AG04450 (cell line): ENCODE measurements at places on chromosomes 5 and 9.

DNA sequence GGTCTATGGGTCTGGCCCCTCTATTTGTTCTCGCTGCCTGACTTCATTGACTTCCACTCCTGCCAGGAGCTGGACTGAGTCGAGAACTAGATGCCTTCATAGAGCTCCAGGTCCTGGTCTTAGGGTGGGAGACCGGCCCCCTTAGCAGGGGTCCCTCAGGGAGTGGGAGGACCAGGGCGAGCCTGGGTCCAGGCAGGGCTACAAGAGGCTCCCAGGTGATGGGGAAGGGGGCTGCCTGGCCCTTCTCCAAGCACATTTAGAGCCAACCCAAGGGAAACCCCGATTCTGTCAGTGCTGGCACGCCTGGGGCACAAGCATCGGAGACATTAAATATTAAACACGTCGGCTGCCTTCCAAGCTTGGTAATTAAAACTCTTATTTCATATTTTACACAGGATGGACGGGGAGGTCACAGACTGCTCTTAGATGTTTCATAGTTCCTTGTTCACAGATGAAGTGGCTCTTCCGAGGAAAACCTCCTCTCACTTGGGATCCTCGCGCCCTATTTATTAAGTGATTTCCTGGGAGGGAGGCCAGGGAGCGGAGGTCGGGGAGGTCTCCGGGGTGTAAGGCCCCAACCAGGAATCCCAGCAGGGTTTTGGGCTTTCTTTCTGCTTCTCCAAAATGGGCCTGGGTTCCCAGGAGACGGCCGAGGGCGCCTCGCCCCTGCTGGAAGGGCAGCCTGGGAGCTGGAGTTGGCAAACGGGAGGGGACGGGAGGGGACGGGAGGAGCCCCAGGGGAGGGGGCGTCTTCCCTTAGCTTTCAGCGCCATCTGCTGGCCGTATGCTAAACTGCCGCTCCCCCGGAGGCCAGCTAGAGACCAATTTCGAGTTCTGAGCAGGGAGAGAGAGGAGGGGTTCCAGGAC is 23.4 kb upstream of the ZBTB43 start:
- peak; percentile 39 for DNase-seq

GRCh38 chr9:131273856-131274673 is 2.2 kb downstream of the FAM78A start:
- DNase-seq: no peak

- no peak for DNase-seq
Measured at GRCh38 chr9:125972012-125972729, 225.0 kb downstream of the PBX3 start.

DNA sequence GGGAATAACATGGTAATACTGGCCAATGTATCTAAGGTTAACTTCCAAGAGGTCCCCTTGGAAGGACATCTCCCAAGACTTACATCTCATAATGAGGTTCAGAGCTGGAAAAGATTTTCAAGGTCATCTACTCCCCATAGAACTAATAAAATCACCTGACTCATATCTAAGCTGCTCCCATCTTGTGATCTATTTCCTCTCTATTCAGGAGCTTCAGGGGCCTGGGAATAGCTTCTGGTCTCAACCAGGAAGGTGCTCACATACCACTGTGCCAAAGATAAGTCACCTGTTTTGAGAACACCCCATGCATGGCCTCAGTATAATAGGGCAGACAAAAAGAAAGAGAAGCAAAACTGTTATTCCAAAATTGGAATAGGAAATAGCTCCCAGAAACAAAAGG is 74.2 kb downstream of the OXCT1 start:
- DNase-seq: no peak

GRCh38 chr9:77176106-77176505 is 1.2 kb upstream of the VPS13A start:
- no peak for DNase-seq

DNA sequence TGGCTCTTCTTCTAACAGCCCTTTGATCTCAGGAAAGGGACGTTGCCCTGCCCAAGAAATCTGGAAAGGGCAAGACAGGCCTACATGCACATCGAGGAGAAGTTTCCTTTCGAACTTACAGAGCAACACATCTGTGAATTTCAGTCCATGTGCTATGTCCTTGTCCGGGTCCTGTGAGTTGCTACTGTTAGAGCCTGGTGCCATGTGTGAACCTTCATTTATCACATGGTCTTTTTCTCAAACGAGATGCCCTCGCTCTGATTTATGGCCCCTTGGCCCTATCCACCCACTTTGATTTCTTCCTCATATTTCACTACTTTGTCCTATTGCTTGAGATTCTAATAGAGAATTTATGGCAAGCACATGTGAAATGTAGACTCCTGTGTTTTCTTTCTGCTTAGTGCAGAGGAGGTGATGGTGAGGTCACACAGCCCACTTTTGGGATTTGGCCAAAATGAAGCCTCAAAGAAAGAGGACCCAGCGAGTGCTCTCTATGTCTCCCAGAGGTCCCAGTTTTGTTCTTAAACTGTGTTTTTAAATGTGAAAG is 153.1 kb downstream of the SNCAIP start:
- no peak for DNase-seq

DNA sequence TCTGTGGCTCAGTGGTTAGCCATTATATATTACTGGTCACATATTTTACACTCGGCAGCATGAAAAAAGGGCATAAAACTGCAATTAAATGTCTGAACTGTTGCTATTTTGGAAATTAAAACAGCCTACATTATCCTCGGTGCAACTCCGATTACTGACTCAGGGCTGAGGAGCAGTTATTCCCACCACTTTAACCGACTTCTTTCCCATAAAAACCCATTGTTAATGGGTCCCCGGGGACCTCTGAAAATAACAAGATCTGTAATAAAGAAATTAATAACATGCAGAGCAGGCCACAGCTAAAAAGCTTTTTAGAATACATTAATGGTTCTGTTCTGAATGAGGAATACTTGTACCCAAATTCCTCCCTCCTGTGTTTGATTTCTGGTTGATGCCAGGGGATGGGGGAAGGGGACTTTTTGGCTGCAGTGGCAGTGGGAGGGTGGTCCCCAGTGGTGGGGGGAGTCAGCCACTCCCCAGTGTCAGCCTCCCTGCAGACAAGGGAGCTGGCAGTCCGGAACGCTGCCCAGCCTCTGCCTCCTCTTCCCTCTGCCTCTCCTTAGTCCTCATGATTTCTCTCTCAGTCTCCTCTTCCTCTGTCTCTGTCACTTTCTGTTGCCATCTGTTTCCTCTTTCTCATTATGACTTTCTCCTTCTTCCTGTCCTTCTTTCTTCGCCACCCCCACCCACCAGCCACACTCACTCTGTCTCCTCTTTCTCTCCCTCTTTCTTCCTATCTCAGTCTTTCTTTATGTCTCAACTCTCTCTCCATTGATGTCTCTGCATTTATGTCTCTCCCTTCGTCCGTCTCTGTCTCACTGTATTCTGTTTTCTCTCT is 59.0 kb upstream of the ZBTB43 start:
- DNase-seq: no peak

GRCh38 chr5:19322716-19323485 is 665.1 kb downstream of the CDH18 start:
- no peak for DNase-seq

DNA sequence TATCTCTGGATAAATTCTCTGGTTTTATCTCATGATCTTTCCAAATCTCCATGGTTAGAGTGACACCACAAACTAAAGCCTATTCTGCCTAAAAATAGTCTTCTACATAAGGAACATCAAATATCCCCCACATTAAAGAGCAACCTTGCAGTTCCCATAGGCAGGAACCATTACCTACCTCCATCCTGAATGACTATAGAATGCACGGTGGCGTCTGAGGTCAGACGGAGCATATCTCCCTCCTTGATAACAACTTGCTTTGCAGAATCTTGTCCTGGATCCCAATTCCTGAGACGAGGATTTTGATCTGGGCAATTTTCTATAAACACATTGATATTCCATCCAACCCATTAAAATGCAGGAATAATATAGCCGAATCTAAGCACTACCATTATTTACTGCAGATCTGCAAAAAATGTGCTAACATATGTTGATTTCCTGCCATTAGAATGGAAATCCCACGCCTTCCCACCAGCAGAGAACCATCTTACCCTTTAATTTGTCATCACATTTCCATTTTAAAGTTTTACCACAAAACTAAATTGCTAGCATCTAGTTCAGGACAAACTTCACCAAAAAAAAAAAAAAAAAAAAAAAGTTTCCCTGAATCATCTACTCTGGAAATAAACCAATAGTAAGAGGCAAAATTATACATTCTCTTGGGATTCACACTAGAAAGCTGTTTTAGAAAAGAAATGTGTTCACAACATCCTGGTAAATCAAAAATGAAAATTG is 22.1 kb downstream of the CEMIP2 start:
- no peak for DNase-seq

DNA sequence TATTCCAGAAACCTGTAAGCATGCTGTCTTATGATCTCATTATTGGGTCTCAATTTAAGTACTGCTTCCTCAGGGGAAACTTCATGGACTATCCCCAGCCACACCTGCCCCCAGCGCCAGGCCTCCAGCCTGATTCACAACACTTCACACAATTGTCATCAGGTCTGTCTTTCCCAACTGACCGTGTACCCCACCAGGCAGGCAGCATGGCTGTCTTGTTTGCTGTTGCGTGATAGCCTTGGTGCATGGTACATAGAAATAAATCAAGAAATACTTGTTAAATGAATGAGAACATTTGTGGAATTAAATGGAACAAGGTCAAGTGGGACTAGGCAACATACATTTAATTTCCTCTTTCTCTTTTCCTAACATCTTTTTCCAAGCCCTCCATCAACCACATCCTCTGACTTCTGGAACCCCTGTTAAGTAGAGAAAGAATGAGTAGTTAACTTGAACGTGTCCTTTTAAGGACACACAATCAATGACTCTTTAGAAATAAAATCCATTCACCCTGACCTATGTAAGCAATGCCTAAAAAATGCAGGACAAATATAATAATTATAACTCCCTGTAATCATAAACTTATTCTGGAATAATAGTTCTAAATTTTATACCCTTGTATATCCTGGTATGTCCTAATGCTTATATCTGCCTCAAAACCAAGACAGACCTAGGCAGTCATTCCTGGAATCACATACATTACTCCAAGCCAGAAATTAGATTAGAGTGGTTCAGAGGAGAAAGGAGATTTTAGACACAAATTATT is 17.2 kb upstream of the THG1L start:
- no peak for DNase-seq

GRCh38 chr9:78612091-78612490 is 315.2 kb downstream of the PSAT1 start:
- DNase-seq: no peak

- DNase-seq: no peak
Measured at GRCh38 chr9:110782701-110783100, 114.1 kb downstream of the MUSK start.

GRCh38 chr5:3380689-3381088 is 214.9 kb upstream of the IRX1 start:
- no peak for DNase-seq

DNA sequence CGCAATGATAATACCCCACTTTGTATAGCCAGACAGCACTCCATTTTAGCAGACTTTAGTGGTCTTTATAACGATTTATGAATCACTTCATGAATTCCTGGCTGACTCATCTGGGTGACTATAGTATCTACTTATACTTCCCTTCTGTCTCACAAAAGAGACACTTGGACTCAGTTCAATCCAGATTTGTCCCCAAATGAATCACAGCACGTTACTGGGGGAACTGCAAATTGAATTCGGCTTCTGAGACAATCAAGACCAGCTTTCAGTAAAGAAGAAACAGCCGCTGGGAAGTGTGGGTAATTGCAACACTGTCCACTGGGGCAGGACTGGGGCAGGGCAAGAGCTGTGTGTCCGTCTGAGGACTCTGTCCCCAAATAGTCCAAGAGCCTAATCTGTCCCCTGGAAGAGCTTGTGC is 337.3 kb upstream of the RFX3 start:
- DNase-seq: no peak

DNA sequence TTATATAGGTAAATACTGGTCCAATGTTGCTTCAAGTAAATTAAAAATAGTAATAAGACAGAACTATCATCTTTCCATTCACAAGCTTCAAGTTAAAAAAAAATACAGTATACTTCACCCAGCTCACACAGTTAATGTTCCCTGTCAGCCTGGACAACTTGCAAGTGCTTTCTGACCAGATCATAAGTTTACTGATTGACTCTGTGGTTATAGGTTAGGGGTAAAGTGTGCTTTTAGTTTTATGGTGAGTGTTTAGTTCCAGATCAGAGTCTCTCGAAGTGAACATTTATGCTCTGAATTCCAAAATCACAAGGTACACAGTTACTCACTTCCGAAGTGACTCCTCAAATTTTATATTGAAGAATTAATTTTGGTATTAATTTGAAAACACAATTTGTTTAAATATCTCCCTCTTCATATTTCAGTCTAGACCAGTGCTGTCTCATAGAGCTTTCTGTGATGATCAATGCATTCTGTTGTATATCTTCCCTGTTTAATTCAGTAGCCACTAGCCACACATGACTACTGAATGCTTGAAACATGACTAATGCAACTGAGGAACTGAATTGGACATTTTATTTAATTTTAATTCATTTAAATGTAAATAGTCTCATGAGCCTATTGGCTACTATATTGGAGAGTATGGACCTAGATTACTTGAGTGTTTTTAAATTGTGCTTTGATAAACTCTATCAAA is 90.7 kb downstream of the MEF2C start:
- no peak for DNase-seq

DNA sequence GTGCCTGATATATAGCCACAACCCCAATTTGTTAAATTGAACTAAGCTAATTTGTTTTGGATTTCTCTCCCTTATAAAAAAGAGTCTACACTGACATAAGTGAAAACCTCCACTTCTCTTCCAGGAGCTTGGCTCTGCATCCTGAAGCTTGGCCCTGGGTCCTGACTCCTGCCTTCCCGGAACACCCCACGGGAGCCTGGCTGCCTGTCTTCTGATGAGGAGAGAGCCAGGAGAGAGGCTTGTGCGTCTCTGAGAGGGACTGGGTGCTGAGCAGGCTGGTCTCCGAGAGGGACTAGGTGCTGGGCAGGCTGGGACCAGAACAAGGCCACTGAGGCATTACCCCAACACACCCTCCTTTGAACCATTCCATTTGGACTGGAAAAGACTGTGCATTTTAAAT is 6.5 kb upstream of the PTGES start:
- DNase-seq: no peak

GRCh38 chr5:149489605-149490037 is 61.6 kb downstream of the CSNK1A1 start:
- no peak for DNase-seq

GRCh38 chr5:100518377-100518776 is 16.8 kb upstream of the FAM174A start:
- no peak for DNase-seq

GRCh38 chr5:88785746-88786565 is 97.0 kb downstream of the MEF2C start:
- DNase-seq: peak; percentile 55

- DNase-seq: no peak
Measured at GRCh38 chr5:169374761-169375160, 73.8 kb upstream of the SLIT3 start.

GRCh38 chr5:56080375-56081052 is 85.8 kb upstream of the IL6ST start:
- no peak for DNase-seq

DNA sequence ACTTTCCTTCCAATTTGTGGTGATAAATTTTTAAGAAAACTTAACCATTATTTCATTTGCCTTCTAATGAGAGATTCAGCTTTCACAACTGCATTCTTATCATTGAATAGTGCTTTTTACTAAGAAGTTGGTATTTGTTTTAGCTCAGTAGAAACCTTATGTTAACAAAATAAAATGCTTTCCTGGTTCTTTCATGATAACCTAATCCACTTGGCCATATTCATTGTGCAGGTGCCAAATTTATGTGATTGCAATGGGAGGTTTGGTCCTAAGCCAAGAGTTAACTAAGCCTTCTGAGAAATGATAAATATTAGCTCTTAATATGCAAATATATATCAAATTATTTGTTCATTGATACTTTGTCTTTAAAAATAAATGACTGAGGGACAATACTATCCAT is 141.1 kb upstream of the TLE4 start:
- DNase-seq: no peak
